ENCODE measurements at places on chromosomes 12 and 14.
A peak's percentile ranks its signal among the peaks of the same experiment; 100 is the strongest.

DNA sequence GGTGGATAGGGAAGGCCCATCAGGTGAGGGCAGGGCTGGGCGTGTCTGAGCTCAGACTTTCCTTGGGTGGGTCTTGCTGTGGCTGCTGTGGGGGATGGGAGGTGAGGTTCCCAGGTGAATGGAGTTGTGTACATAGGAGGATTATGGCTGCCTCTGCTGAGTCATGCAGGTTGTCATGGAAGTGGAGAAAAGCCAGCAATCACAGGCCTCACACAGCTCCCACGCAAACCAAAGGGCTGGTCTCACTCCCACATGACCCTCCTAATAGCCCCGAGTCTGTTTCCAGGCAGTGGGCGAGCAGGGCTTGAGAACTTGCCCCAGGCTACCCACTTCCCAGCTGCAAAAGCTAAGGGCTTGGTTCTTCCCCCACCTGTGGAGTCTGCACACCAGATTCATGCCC is 149.5 kb downstream of the IPO8 start:
- DNase-seq: no peak

- no peak for DNase-seq
These were observed 29.4 kb upstream of the DENND5B start for GRCh38 chr12:31620311-31620710.

GRCh38 chr12:115828168-115828567 is 449.3 kb downstream of the MED13L start:
- DNase-seq: no peak

- no peak for DNase-seq
These were observed 18.2 kb downstream of the BICDL1 start for GRCh38 chr12:120007272-120007671.

DNA sequence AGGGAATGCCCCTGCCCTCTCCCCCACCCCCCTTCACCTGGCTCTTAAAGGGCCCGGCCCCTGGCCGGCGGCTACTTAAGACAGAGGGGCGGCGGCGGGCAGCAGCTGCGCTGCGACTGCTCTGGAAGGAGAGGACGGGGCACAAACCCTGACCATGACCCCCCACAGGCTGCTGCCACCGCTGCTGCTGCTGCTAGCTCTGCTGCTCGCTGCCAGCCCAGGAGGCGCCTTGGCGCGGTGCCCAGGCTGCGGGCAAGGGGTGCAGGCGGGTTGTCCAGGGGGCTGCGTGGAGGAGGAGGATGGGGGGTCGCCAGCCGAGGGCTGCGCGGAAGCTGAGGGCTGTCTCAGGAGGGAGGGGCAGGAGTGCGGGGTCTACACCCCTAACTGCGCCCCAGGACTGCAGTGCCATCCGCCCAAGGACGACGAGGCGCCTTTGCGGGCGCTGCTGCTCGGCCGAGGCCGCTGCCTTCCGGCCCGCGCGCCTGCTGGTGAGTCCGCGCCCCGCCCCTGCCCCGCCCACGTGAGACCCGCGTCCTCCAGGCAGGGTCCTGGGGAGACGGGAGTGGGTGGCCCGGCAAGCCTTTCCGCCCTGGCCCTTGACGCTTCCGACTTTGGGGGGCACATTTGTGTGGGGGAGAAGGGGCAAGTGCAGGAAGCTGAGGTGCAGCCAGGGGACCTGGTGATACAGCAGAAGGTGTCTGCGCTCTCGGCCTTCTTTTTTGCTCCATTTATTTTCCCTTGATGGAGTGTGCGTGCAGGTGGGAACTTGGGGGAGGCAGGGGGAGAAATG is at the start of gene IGFBP6:
Gene IGFBP6 (plus strand): TSS at position 104 of the 790 bp plus-strand sequence. CDS start 51 bp downstream, at position 155.
- peak; percentile 3 for DNase-seq

- no peak for DNase-seq
These were observed 72.0 kb downstream of the PPP2R5E start for GRCh38 chr14:63470962-63471793.

DNA sequence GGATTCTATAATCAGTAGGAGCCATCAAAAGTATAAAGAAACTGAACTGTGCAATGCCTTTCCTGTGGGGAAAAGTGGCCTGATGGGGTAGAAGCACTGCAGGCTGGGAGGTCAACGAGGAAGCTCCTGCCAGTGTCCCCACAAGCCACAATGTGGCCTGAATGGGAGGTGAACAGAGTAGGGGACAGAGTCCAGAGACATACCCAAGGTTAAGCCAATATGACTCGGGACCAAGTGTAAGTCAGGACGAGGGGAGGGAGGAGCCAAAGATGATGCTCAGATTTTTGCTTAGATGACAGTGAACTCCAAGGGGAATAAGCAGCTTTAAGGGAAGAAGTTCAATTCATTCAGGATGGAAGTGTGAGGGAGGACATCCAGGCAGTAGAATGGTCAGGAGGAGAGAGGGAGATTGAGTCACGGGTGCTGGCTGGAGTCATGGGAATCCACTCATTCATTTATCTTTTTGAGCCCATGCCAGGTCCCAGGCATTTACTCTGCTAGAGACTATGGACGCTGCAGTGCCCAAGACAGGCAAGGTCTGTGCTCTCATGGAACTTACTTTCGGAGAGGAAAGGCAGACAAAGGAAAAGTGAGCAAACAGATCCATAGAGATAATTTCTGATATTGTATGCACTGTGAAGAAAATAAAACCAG is 29.1 kb downstream of the DPF3 start:
- DNase-seq: no peak

DNA sequence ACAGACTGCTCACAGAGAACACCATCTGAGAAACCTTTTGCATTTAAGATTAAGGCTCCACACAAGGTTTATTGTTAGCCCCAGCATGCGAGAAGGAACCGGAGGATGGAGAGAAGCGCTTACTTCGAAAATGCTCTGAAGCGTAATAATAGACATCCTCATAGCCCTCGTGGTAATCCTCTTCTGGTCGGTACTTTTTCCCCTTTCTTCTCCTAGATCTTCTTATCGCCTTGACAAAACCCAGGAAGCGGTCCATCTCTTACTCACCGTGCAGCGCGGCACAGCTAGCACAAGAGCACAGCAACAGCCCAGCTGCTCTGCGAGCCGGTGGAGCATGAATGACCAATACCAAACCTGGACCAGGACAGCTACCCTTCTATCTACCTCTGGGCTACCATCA is 125.1 kb upstream of the GRIP1 start:
- no peak for DNase-seq
